ENCODE measurements at places on chromosomes 5 and 9.

GRCh38 chr9:87464110-87464991 is 33.3 kb upstream of the DAPK1 start:
- no peak for DNase-seq

- DNase-seq = no peak
Observed at GRCh38 chr5:135861641-135862040, 27.2 kb downstream of the SLC25A48 start.

- DNase-seq = no peak
Observed at GRCh38 chr5:171980792-171981191, 25.6 kb downstream of the FBXW11 start.

DNA sequence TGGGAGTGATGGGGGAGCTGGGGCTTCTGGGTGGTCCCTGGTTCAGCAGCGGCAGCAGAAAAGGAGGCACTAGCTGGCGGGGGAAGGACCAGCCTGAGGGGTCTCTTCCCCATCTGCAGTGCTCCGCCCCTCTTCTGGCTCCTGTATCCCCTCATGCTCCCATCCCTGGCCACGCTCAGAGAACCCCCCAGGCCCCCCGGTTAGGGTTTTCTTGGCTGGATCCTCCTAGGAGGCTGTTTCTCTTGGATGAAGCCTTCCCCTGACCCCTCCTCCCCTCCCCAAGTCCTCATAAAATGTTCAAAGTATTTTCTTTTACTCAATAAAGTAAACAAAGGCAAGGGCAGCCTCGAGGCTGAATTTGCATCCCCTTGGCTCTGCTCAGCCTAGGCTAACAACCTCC is 60.8 kb downstream of the FGF18 start:
- no peak for DNase-seq

DNA sequence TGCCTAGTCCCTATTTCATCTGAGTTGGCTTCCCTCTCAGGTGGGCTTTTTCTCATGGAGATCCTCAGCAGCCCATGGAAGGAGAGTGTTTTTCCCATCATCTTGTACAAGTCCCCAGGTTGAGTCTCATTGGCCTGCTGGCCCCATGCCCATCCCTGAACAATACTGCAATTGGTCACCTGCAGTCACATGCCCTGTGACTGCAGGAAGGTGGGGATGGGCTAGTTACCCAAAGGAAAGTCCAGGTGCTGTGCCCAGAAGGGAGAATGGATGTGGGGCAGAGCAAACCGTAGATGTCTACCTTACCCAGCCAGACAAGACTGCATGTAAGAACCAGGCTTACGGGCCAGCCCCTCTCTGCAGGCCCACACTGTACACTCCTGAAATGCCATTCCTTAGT is 54.0 kb upstream of the SAP30L start:
- DNase-seq = no peak

DNA sequence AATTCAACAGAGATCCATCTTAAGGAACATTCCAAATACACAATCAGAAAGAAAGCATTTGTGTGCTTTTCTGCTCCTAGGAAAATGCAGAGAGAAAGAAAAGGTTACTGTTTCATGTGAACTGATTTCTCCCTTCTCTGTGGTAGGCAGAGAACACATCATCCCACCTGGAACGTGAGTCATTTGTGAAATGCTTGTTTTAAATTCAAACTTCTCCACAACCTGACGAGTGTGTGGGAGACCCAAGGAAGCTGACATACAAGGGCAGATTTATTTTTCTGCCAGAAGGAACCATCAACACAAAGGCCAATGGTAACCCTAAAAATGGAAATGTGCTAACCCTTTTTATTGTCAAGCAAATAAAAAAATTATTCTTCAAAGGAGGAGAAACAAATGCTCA is 156.4 kb downstream of the EFNA5 start:
- DNase-seq = no peak

- no peak for DNase-seq
Observed at GRCh38 chr9:95313010-95313498, 4.5 kb downstream of the FANCC start.

All from HuH-7 (cell line).